ENCODE measurements at places on chromosomes 6 and 20. TPM values are rescaled to one million over a fixed set of nuclear protein-coding genes. Genes with fewer than 3 reads are reported as not detected.

DNA sequence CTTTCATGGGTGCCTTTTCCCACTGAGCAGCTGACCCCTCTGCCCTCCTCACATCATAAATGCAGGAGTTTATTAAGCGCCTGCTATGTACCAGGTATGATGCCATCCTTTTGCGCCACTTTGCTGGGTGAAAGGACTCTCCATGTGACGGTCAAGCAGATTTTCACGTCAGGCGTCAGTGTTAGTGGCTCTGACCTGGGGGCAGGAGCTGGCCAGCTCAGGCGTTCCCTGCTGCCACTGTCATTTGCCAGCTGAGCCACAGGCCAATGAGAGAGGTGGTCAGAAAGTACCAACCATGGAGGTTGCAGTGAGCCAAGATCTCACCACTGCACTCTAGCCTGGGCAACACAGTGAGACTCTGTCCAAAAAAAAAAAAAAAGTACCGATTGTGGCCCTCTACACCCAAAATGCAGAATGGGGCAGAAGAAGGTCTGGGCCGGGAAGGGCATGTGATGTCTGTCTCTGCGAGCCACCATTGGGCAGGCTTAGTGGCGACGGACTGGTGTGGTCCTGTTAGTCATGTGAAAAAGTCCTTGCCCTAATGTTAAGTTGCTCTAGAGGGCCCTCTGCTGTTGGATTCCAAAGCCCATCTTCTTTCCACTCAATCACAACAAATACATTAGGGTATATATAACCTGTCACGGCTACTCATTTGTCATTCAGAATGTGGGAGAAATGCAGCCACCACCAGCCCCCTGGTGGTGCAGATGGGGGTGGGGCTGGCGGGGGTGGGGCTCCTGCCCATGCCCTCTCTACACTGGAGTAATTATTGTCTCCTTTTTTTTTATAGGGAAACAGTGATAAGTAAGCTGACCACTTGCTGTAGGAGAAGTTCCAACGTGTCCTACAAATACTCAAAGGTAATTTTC is 18.4 kb upstream of the SLC22A1 start:
- DNase-seq = no peak

PDE7B gene
- total RNA-seq = 0.54 TPM

DNA sequence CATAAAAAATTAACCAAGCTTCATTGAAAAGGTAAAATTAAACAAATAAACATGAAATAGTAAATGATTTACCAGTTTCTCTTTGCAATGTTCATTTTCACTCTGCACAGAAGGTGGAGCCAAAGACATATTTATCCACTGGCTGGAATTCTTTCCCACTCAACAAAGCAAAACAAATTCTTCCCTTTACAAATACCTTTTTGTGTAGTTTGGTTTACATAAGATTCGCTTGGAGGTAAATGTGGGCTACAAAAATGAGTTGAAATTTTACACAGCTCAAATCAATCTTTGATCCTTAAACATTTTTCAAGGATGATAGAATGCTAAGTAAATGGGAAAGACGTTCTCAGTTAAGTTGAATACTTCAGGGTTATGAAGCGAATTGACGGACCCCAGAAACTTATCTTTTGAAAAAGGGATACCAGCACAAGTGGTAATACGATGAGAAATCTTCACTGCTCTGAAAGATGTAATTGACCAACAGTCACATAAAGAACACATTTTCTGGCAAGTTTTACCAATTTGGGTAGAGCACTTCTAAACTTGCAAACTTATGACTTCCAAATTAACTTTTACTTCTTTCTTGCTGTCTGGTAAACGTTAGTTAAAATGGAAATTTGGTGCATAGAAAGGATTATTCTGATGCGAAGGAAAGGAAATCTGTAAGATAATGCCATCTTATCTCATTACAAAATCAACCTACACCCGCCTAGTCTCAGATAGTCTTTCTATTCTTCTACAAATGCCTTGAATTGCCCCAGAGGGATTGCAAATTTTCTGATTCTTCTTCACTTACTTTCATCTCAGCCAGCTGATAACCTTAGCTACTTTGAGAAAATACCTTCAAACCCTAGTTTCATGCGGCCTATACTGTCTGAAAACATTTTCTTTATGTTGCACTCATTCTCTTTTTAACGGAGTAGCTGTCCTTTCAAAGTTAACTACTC is 4.7 kb upstream of the GJA1 start:
- DNase-seq = no peak

- no peak for DNase-seq
Measured at GRCh38 chr6:139580592-139581484, 206.4 kb upstream of the CITED2 start.

- DNase-seq = no peak
Measured at GRCh38 chr20:36262440-36262839, 26.2 kb downstream of the AAR2 start.

DNA sequence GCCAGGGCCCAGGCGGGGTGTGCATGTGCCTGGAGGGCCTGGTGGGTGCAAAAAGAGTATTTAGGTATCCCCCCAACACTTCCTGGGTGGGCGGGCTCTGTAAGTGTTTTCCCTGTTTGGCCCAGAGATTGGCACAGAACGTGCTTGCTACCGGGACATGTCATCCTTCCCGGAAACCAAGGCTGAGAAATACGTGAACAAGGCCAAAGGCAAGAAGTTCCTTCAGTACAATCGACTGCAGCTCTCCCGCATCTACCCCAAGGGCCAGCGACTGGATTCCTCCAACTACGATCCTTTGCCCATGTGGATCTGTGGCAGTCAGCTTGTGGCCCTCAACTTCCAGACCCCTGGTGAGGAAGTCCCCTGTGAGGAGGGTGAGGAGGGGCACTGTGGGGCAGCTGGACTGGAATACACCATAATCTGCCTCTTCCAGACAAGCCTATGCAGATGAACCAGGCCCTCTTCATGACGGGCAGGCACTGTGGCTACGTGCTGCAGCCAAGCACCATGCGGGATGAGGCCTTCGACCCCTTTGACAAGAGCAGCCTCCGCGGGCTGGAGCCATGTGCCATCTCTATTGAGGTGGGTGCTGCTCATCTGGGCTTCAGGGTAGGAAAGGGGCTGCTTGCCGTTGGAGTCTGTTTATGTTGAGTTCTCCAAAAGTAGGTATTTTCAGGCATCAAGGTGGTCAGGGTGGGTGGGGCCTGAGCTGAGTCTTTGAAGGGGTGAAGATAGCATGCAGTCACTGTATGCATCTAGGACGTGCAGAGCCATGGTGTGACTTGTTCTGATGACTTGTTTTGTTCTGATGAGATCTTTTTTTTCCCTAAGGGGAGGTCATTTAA is 35.2 kb downstream of the PLCG1 start:
- DNase-seq = no peak

DNA sequence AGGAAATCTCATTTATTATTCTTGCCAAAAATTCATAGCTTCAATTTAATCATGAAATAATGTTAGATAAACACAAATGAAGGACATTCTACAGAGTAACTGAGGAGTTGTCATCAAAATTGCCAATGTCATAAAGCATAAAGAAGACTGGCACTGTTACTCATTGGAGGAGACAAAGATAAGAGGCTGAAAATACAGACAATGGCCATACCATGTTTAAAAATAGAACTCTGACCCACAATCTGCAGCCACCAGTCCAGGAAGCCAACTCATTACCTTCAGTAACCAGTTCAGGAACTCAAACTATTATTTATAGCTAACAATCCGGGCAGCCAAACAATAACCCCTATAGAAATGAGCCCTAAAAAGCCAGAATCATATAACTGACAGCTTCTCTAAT is 795.6 kb downstream of the TENT5A start:
- DNase-seq = no peak
